ENCODE measurements at places on chromosomes 7 and 10. TPM values are rescaled to one million over a fixed set of nuclear protein-coding genes. Genes with fewer than 3 reads are reported as not detected.

The RHEB gene
- total RNA-seq, result 138 TPM

The ZNF117 gene
- total RNA-seq, result 0.12 TPM

The PDZD7 gene
- total RNA-seq, result 1.2 TPM

The HYAL4 gene
- not detected for total RNA-seq

The DLX6 gene
- total RNA-seq, result not detected

The STK31 gene
- 0.55 TPM for total RNA-seq

The TMEM213 gene
- total RNA-seq, result not detected

The NKX1-2 gene
- 0.07 TPM for total RNA-seq

The CPN1 gene
- 0.28 TPM for total RNA-seq

The CALN1 gene
- not detected for total RNA-seq

The FOXI2 gene
- not detected for total RNA-seq

The GPR26 gene
- not detected for total RNA-seq

The SHTN1 gene
- total RNA-seq, result 24.8 TPM

The TFEC gene
- total RNA-seq, result not detected

The DPCD gene
- 37.9 TPM for total RNA-seq

The OR9A2 gene
- total RNA-seq, result not detected

The CDK14 gene
- 0.56 TPM for total RNA-seq

The LIPJ gene
- total RNA-seq, result not detected

The AZGP1 gene
- total RNA-seq, result not detected

The JCAD gene
- total RNA-seq, result 10.1 TPM

The KDM7A gene
- 2.2 TPM for total RNA-seq

The DMBT1 gene
- 0.13 TPM for total RNA-seq

The ACTR3C gene
- total RNA-seq, result not detected
